ENCODE measurements at places on chromosomes 5 and 9. TPM values are rescaled to one million over a fixed set of nuclear protein-coding genes. Genes with fewer than 3 reads are reported as not detected.
A peak's percentile ranks its signal among the peaks of the same experiment; 100 is the strongest.

The DPYSL3 gene
- 35.1 TPM for polyA plus RNA-seq

The TNFSF15 gene
- polyA plus RNA-seq: 3.5 TPM

The PIP5KL1 gene
- polyA plus RNA-seq: 1.1 TPM

The LRRC26 gene
- polyA plus RNA-seq: not detected

The C9orf153 gene
- polyA plus RNA-seq: not detected

The HAVCR2 gene
- 12.1 TPM for polyA plus RNA-seq

The LURAP1L gene
- polyA plus RNA-seq: 24.5 TPM

The DIRAS2 gene
- 4.7 TPM for polyA plus RNA-seq

The TPRN gene
- 15.5 TPM for polyA plus RNA-seq

The PCDHGA9 gene
- 4.9 TPM for polyA plus RNA-seq

The OSMR gene
- 9.8 TPM for polyA plus RNA-seq

The FOXD4L4 gene
- not detected for polyA plus RNA-seq

The CFAP90 gene
- 5.7 TPM for polyA plus RNA-seq

The SHROOM1 gene
- 10.8 TPM for polyA plus RNA-seq

The CD72 gene
- 2.7 TPM for polyA plus RNA-seq

The ZCCHC9 gene
- 40.4 TPM for polyA plus RNA-seq

- DNase-seq: no peak
Measured at GRCh38 chr9:38008168-38009034, 60.6 kb downstream of the SHB start.

DNA sequence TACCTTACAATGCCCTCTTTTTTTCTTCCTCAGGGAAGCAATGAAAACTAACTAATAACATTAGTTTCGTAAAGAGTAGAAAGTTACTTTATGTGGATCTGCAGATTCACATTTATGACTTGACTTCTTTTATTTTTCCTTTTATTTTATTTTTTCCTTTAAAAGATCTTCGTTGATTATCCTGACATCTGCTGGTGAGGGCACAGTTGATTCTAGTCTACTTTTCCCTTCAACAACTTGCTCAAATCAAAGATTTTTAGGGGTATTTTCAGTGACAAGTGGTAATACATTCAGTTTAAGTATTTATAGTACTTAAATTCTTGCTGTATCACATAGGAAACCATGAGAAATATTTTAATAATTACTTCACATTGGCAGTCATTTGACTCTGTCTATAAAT lies 4.9 kb downstream of the EDIL3 start:
- DNase-seq: no peak

GRCh38 chr5:148438933-148439332 lies 55.2 kb downstream of the FBXO38 start:
- DNase-seq: no peak

DNA sequence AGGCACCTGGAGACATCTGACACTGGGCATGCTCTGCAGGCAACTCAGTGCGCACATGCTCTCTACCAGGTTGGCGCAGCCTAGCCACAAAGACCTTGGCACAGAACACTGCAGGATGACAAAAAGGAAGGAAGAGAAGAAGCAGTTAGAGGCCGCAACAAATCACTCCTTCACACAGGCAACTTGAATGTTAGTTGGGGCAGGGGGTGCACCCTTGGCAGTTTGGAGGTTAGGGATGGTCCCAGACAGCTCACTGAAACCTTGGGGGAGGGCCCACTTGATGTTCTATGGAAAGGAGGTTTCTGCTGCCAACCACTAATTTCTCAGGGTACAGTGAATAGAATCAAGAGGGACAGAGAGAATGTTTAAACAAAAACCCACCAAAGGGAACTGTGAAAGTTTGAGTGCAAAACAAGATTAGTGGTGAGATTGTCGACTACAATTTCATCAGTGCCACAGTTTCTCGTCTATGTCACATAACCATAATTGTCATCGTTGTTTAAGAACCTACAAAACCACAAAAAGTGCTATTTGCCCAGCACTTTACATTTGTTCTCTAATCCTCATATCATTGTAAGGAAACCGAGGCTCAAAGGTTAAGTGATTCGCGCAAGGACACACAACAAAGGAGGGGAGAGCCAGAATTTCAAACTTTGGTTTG lies 48.7 kb downstream of the FBXW11 start:
- no peak for DNase-seq

- no peak for DNase-seq
Measured at GRCh38 chr5:143511736-143512135, 108.2 kb upstream of the NR3C1 start.

DNA sequence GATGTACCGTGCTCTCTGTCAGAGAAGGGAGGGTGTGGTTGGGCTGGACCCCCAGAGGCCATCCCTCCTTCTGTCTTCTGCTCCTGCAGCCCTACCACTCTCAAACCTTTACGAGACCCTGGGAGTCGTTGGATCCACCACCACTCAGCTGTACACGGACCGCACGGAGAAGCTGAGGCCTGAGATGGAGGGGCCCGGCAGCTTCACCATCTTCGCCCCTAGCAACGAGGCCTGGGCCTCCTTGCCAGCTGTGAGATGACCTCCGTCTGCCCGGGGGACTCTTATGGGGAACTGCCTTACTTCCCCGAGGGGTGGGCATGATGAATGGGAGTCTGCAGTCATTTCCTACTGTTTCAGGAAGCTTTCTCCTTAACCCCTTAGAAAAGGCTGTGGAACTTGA lies 17.5 kb downstream of the TGFBI start:
- no peak for DNase-seq

GRCh38 chr9:38390442-38390841 lies 2.1 kb upstream of the ALDH1B1 start:
- no peak for DNase-seq

DNA sequence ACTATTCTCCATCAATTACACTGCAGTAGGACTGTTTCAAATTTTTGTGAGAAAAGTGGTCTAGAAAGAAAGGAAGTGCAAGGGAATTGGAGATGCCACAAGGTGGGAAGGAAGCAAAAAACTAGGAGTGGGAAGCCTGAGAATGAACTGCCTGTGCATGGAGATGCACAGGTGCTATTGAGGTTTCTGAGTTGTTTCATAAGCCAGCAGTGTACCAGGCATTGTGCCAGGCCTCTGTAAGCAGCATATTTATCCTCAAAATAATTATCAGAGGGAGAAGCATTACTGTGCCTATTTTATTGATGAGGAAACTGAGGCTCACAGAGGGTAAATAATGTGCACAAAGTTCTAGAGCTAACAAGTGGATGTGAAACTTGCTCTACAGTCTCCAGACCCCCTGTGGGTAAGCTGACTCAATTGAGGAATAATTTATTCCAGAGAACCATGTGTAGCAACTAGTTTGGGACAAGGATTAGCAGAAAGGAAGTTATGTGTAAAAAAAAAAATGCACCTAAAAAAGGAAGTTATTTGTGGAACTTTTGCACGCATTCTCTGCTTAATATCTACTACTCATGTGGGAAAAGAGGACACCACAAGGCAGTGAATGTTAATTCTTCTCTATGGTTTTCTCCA lies 96.7 kb downstream of the SNCAIP start:
- DNase-seq: no peak

GRCh38 chr9:92385477-92385876 lies 18.9 kb downstream of the OGN start:
- DNase-seq: no peak

GRCh38 chr5:166493612-166494011 lies 1797.8 kb upstream of the WWC1 start:
- no peak for DNase-seq

DNA sequence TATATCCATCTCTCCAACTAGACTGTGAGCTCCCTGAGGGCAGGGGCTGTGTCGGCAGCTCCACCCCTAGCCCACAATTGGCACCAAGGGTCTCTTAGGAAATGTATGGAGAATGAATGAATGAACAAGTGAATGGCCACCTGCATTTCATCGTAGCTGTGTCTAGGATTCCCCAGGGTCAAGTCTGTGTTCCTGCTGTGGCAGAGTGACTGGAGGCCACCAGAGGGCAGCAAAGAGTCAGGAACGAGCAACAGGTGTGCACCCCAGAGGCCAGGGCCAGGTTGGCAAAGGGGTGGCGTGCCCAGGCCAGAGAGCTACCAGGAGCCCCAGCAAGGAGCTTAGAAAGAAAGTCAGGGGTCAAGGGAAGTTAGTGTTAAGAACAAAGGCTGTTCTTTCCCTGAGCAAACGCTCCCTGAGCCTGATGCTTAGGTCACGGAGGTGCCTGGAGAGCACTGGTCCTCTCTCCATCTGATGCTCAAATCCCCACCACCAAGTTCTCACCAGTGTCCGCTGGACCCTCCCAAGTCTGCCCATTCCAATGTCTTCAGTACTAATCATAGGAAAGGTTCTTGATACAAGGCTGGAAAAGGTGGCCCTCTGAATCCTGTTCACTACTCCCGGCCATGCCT lies 160.7 kb downstream of the PAX5 start:
- DNase-seq: no peak

DNA sequence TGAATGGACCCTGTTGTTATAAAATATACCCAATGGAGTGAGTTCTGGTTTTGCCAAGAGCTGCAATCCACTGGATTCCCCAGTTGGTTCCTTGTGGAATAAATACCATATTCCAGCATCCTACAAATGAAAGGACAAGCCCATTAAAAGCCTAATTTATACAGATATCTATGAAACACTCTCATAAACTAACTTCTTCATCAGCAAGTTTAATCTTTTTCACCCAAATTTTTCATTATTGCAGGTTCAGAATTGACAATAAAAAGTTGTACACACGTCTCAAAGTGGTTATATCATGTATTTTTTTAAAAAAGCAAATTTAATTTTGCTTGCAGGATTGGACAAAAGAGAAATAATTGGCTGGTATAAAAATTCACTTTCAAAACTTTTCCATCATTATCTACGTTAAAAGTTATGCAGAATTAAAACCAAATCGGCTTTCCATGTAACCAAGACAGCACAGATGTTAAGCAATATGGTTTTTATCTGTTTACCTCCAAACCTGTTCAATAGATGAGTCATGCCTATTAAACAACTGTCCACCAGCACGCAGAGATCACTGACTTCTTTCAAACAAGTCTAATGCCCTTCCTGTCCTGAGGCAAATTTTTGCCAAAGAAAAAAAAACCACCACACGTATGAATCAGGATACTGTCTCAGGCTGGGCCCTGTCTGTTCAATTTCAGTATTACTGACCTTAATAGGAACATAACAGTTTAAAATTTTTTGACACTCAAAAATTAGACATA lies 42.5 kb downstream of the CEMIP2 start:
- no peak for DNase-seq

GRCh38 chr9:134062461-134063087 lies 5.3 kb downstream of the BRD3 start:
- no peak for DNase-seq

GRCh38 chr9:87787735-87788134 lies 61.8 kb downstream of the CTSL start:
- DNase-seq: no peak

DNA sequence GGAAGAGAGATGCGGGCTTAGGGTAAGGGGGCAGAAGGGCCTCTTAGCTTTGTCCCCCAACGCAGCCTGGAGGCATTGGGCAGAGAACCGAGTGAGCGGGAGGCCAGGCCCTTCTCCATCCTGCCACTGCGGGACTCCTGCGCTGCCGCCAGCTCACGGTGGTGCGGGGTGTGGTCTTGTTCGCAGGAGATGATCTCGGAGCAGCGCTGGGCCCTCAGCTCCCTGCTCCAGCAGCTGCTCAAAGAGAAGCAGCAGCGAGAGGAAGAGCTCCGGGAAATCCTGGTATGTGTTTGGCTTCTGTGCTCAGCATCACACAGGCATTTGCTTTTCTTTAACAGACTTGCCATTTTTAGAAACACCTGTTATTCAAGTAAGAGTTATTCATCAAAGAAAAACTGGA lies 41.3 kb downstream of the LRSAM1 start:
- DNase-seq: no peak

DNA sequence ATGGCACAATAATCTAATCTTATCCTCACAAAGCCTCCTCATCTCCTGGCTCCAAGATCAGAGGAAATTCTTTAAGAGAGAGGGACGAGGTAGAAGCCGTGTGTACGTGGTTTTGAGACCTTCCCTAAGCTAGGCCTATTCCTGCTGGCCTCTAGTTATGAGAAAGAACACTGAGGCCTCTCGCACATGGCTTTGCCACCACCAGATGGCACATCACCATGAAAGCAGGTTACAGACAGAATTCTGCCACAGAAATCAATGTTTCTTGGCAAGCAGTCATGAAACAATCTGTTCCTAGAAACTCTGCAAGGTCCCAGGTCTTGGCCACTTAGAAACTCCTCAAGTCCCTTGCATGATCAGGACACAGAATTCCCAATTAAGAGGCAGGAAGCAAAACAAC lies 268.2 kb upstream of the TAS2R1 start:
- peak; percentile 8 for DNase-seq

- DNase-seq: no peak
Measured at GRCh38 chr5:128083811-128084227, 253 bp downstream of the SLC12A2 start.

GRCh38 chr5:57437976-57438805 lies 44.4 kb downstream of the ACTBL2 start:
- DNase-seq: no peak

- DNase-seq: no peak
Measured at GRCh38 chr9:135683401-135684034, 15.8 kb downstream of the SOHLH1 start.

- DNase-seq: peak; percentile 32
Measured at GRCh38 chr9:9790216-9790872, 822.5 kb downstream of the PTPRD start.

GRCh38 chr9:88777498-88778312 lies 213.6 kb upstream of the S1PR3 start:
- DNase-seq: no peak

- no peak for DNase-seq
Measured at GRCh38 chr5:135505973-135506372, 29.8 kb downstream of the NEUROG1 start.

GRCh38 chr9:37221489-37222106 lies 101.2 kb downstream of the ZCCHC7 start:
- DNase-seq: no peak

DNA sequence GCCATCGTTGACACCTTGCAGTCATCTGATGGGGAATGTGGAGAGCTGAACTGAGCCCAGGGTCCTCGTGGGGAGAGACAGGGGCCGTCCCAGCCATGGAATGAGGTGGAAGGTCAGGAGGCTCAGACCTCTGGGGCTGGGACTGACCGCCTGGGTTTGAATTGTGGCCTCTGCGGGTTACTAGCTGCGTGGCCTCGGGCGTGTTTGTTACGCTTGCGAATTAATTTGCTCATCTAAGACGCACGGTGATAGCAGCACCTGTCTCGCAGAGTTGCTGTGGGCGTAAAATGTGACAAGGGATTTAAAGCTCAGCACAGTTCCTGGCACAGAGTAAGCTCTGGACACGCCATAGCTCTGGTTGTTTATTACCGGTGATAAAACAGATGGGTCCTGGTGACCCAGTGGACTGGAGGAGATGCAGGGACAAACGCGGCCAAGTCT lies 19.4 kb upstream of the DAB2IP start:
- DNase-seq: no peak

GRCh38 chr5:64947031-64947430 lies 178.3 kb downstream of the CWC27 start:
- DNase-seq: peak; percentile 8

GRCh38 chr5:137215780-137216179 lies 283.3 kb downstream of the SPOCK1 start:
- DNase-seq: no peak
